ENCODE measurements at places on chromosomes 1 and 21.

GRCh38 chr1:27529704-27530018, 39.7 kb upstream of the WASF2 start:
- DNase-seq, result no peak

DNA sequence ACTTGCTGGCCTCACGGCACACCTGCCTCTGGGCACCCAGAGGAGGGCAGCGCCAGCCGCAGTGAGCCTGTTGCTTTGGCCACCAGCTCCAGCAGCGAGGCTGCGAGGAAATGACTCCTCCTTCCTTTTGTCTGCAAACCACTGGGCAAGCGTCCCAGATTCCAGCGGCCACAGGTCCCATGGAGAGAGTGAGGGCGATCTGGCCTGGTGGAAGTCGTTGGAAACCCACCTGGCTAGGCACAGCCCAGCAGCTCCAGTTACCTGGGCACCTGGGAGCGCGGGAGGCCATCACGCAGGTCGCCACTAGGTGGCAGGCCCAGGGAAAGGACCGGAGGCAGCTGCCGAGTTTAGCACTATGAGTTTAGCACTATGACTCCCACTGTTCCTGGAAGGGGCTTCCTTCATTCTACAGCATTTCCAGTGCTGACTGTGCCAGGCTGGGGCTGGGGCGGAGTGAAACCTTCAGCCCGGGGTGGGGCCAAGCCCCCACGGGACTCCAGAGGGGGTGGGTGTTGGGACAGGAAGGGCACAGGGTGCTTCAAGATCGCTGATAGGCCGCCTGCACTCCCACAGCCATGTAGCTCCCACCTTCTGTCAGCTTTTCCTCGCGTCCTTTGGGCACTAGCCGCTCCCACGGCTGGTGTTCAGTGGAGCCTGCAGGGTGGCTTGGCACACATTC, 1.1 kb upstream of the ESPN start:
- no peak for DNase-seq

DNA sequence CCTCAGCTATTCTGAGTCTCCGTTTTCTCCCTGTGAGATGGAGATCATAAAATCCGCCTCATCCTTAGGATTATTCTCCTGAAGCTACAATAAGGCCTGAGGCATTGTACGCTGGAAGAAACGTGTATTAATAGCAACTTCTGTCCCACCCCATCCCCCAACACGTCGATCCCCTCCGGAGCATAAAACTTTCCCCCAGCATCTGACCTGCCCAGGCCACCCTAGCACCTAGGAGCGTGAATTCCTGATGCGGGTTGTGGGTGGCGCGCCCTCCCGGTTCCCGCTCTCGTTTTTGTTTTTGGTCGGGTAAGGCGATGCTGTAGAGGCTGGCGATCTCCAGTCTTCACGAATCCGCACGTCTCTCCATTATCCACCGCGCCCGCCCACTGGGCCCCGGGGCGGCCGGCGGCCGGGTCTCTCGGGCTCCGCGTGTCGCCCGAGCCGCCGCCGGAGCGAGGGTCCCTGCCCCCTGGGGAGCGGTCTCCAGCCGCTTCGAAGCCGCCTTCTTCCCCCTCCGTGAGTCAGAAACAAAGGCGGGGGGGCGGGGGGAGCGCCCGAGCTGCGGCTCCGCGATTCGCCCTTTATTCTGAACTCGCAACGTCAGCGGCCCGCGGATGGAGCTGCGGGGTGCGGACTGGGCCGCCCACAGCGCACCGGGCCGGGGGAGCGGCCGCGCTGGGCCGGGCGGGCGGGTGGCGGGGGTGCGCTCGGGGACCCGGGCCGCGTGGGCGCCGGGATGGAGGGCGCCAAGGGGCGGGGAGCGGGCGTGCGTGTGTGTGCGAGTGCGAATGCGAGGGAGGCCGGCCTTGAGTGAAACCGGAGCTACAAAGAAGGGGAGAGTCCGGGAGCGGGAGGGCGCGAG, at the start of gene PLEKHO1:
PLEKHO1 (plus strand) TSS at position 646 of the 862 bp plus-strand sequence. CDS start 342 bp downstream, outside the sequence.
- DNase-seq, result no peak

- DNase-seq, result no peak
Measured at GRCh38 chr1:163922743-163923201, 601.0 kb downstream of the NUF2 start.

DNA sequence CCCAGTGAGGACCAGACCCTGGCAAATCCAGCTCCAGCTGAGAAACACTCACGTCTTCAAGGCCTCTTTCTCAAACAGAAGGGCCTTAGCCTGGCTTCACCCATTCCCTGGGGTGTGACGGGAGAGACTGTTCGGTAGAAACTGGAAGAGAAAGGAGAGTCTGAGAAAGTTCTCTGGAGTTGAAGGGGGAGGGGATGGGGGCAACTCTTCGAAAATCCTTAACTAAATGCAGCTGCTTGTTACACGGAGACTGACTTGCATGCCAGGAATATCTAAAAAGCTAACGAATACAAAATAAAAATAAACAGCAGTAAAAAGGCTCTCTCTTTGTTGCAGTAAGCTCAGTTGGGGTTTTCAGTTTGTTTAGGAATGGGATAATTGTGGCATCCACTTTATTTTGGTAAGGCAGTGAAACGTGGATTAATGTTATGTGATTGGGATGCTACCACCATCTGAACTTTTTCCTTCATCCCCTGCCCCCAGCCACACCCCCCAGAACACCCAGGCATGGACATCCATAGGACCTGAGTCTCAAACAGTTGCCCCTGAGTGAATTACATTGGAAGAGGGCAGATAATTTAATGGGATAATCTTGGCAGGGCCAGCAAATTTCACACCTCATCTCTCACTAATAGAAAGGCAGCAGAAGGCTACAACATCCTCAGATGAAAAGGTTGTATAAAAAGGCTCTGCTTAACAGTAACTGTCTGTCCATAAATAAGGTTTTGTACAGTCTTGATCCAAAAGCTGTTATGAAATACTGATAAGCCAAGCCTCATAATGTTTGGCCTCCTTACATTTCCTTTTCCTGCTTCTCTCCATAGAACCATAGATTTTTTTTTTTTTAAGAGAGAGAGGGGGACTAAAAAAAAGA, 5.8 kb downstream of the ROR1 start:
- DNase-seq, result peak; percentile 29

DNA sequence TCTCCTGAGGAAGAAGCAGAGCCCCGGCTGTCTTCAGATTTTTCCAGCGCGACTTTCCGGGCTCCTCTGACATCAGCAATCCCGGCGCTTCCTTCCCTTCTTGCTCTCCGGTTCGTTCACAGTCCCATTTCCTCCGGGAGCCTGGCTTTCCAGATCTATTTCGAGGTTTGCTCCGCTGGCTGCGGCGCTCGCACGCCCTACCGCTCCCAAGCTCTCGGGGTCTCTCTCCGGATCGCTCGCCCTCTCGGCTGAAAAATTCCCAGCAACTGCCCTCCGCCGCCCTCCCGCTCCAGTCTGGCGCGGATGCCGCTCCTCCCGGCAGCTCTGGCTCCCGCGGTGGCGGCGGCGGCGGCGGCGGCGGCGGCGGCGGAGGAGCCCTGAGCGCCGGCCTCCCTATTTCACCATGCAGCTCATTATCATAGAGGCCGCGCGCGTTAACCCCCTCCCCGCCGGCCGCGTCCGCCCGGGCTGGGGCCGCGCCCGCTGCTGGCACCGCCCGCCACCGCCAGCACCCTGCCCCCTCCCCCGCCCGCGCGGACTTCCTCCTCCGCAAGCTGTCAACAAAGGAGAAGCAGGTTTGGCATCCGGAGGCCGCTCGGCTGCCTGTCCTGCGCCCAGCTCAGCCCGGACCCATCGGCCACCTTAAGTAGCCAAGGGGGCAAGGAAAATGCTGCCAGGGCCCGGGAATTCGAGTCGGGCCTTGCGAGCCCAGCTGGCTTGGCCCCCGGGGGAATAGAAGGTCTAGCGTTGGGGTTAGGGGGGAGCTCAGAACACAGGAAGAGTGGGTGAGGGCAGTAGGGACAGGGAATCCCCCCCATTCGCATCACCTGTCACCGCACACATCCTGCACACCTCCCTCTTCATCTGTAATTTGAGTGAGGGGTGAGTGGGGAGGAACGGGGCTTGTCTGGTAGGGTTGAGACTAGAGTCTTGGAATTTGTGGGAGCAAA, at the start of gene PLXNA2:
PLXNA2 (minus strand) TSS at position 418 of the 950 bp plus-strand sequence. CDS start 26,462 bp downstream, outside the sequence.
- DNase-seq, result no peak

DNA sequence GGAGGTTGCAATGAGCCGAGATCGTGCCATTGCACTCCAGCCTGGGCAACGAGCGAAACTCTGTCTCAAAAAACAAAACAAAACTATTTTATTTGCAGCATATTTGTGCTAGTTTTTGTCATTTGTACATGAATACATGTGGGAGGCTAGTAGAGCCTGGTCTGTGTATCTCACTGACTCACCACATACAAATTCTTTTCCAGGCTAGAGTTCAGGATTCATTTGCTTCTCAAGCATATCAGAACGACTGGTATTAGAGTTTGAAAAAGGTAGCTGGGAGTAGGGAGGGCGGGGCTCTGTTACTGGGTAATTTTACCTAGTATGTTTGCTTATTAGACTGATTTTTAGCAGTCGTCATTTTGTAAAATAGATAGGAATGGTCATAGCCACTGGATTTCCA, 4.5 kb upstream of the TOR3A start:
- peak; percentile 43 for DNase-seq

DNA sequence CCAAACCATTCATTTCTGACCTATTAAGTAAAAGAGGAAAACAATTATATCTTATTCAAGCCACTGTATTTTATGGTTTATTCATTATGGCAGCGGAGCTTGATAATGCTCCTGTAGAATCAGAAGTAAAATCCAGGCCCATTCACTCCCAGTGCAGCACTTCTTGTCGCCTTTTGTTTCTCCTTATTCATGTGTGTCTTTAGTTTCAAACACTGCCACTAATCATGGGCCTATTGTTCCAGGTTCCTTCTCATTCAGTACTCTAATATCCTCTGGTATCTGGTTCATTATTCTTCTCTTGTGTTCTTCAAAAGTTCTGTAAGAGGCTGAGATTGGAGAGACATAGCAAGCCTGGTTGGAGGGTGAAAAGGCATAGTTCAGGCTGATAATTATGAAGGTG, 218.3 kb downstream of the LRRIQ3 start:
- DNase-seq, result no peak

- DNase-seq, result no peak
Measured at GRCh38 chr1:246302711-246303317, 204.3 kb downstream of the SMYD3 start.

DNA sequence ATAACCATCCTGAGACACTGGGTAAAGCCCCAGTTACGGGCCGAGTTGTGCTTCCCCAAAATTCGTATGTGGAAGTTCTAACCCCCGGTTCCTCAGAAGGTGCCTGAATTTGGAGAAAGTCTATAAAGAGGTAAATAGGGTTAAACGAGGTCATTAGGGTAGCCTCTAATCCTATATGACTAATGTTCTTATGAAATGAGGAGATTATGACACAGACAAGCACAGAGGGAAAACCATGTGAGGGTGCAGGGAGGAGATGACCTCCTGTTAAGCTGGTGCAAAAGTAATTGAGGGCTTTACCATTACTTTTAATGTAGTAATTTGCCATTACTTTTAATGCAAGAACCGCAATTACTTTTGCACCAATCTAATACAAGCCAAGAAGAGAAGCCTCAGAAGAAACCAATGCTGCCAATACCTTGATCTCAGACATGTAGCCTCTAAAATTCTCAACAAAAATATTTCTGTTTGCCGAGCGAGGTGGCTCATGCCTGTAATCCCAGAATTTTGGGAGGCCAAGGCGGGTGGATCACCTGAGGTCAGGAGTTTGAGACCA, 260.8 kb downstream of the GPATCH2 start:
- no peak for DNase-seq

GRCh38 chr1:184507165-184507564, 120.3 kb downstream of the C1orf21 start:
- no peak for DNase-seq
